ENCODE measurements at places on chromosomes 6 and 20.

GRCh38 chr6:165231177-165231576 lies 78.2 kb downstream of the C6orf118 start:
- DNase-seq, result no peak

- DNase-seq, result no peak
Observed at GRCh38 chr6:111461860-111462259, 21.2 kb downstream of the REV3L start.

GRCh38 chr6:114785235-114786127 lies 442.7 kb upstream of the HS3ST5 start:
- DNase-seq, result no peak

GRCh38 chr6:16419636-16420336 lies 181.4 kb downstream of the GMPR start:
- no peak for DNase-seq

DNA sequence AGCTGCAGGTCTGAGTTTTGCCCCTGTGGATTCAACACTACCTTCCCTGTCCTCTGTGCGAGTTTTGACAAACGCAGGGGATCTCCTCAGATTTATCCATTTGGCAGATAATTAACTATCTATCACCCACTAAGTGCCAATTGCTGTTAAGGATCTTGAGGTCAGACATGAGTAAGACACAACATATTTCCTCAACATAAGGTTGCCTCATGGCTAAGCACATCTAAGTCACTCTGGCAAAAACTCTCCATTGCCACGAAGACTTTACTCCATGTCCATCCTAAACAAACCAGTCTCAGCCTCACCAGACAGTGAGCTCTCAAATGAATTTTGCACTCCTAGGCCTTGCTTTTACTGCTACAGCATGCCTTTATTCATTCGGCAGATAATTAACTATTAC lies 408.4 kb downstream of the MAFB start:
- no peak for DNase-seq

- DNase-seq, result no peak
Observed at GRCh38 chr20:55880361-55880760, 125.0 kb downstream of the CBLN4 start.

DNA sequence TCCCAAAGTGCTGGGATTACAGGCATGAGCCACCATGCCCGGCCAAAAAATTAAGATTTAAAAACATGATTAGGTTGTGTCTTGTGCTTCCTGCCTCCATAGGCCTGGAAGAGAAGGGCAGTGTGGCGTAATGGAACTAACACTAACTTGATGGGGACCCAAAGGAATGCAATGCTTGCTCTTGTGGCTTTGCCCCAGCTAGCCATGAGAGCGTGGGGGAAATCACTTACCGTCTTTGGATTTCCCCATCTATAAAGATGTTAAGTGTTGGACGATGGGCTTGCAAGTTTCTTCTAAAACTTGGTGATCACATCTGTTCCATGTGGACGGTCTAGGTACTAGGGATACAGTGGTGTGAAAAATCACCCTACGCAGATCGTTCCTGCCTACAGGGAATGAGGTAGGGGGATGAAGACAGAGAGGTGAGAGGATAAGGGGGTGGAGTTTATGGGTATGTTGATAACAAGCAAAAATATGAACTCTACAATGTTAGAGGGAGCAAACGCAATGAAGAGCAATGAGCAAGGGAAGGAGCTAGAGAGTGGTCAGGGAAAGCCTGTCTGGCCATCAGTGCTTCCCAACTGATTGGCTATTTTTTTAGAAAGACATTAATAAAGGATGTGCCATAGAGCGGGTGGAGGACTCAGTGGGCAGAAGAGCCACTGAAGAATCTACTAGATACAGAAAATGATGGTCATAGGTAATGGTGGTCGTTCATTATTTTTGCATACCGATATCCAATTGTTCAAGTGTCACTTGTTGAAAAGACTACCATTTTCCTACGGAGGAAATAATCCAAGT lies 165.2 kb downstream of the BCAS1 start:
- DNase-seq, result no peak

GRCh38 chr6:151499551-151499950 lies 5.7 kb downstream of the CCDC170 start:
- DNase-seq, result no peak

DNA sequence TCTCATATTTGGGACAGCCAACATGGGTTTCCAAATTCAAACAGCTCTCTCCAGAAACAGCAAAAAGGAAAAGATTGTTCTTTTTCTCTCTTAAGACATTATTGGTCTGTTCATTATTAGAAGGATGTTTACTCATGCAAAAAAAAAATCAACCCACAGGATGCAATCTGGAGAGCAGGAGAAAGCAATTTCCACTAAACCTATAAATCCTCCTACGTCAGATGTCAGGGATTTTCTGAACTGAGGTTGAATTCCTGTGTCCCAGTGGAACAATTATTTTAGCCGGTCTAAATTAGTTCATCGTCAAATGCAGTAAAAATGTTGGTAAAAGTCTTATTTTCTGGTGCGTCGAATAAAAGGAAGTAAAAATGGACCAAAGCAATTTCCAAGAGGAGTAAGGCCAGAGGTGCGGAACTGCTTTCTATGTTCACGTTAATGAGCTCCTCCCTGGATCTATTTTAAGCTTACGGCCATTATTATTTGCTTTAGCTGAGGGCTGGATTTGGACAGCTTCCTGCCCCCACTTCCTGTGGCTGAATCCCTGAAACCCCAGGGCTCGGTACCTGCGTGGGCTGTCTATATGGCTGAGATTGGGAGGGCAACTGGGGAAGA lies at the start of gene GABRR1:
Gene GABRR1, minus strand, starts transcription at position 60 of the 612 bp plus-strand sequence. Its CDS starts 36 bp downstream, at position 24.
- DNase-seq, result no peak

GRCh38 chr6:10256113-10256690 lies 158.7 kb downstream of the TFAP2A start:
- no peak for DNase-seq

DNA sequence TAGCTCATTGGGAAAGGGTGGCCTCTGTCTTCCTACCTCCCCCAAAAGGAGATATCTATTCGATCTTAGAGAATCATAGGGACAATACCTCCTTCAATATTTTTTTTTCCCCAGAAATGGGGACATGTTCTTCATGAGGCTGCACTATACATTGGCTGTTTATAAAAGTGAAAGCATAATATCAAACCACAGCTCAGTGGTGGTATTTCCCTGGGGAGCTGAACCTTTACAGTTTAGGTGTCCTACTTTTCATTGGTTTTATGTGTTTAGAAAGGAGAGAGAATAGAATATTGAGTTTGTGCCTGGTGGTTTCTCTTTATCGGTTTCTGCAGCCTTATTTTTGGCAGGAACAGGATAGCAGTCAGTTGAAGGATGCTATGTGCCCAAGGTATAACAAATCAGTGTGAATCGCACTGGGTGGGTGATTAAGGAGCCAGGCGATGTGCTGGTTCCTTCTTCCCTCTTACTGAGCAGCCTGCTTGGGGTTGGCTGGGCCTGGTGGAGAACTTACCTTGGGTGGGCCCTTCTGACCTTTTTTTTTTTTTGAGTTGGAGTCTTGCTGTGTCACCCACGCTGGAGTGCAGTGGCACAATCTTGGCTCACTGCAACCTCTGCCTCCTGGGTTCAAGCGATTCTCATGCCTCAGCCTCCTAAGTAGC lies 25.2 kb downstream of the UST start:
- DNase-seq, result no peak

GRCh38 chr20:36506253-36506652 lies 35.1 kb upstream of the MYL9 start:
- DNase-seq, result no peak

DNA sequence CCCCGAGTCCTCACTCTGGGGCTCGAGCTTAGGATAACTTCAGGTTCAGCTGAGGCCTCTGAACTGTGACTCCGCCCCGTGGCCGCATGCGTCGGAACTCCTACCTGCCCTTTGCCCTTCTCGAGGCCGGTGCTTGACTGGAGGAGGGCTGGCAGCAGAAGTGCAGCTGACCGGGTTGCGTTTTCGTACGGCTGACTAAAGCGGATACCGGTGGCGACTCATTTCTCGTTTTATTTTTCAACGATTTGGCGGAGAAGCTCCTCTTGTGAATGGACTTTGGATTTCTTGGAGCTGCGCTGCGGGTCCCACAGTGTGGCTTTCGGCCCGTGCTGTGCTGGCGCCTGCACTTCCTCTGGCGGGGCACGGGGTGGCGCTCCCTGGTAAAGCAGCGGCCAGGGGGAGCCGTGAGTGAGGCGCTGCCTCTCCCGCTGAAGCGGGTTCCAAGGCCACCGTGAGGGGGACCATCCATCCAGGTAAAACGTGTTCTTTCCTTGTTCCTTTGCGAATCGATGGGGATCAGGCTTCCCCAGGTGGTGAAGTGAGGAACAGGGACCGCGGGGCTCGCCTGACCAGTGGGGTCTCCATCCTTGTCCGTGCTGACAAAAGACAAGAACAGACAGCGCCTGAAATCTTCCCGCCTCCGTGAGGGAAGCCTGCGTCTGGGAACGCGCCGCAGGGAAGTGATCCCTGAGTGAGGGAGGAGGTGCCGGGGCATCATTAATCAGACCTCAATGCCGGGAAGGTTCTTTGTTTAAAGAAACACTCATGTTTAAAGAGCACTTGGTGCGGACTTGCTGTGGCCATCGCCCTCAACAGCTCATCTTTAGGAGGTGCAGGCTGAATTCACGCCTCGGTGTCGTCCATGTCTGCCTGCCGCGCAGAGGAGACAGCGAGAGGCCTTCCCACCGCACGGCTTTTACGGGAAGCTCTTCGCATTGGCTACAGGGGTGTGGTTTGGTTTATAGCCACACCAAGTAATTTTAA lies 38.8 kb downstream of the ERMARD start:
- DNase-seq, result peak; percentile 81

- DNase-seq, result no peak
Observed at GRCh38 chr6:101110814-101111213, 229.7 kb upstream of the ASCC3 start.

DNA sequence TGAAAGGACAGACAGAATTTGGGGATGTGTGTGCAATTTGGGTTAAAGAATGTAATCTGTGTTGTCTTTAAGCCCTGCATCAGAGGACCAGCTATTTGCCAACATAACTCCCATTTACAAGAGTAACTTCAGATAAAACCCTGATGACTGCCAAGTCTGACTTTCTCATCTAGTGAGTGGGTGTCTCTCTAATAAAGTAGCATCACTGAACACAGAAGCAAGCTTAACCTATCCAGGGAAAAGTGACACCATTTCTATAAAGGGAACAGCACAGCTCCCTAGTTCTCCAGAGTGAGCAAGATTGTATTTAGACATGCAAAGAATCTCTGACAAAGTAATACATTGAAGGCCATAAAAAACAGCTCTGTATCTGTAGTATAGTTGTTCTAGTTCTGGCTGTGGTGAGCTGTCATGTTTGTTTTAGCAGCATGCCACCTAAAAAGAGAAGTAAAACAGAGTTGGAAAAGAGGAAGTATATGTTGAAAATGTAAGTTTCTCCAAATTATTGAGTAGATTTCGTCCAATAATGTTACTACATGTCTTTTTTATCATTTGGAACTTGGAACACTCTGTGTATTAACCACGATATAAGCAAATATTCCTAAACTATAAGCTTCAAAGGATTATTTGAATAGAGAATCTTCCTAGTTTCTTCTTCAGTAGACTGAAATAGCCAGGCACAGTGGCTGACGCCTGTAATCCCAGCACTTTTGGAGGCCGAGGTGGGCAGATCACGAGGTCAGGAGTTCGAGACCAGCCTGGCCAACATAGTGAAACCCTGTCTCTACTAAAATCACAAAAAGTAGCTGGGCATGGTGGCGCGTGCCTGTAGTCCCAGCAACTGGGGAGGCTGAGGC lies 8.8 kb upstream of the PIM1 start:
- DNase-seq, result no peak

- no peak for DNase-seq
Observed at GRCh38 chr20:41040855-41041254, 12.2 kb downstream of the TOP1 start.

- DNase-seq, result no peak
Observed at GRCh38 chr20:59441306-59441705, 140.9 kb downstream of the EDN3 start.

DNA sequence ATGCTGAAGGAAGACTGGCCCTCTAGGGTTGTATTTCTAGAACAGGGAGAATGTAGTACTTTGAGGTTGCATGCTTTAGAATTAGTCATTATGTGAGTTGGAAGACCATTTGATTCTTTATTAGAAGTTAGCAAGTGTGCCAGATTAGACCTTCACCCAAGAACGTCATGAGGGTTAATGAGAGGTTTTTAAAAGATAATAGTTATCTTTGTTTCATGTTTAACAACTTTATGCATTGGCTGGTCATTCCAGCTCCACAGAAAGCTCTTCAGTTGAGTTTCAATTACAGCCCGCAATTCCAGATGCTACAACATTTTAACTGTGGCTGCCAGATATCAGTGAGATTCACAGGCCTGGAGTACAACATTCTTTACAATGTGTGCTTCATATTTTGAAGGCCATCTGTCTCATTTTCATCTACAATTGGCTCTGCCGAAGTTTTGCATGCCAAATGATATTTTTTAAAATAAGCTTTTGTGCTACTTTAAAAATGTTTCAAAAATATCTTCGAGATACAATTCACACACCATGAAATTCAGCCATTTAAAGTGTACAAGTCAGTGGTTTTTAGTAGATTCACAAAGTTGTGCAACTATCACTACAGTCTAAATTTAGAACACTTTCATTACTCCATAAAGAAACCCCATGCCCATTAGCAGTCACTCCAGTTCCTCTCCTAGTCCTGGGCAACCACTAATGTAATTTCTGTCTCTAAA lies 61.1 kb upstream of the FBXO30 start:
- DNase-seq, result no peak

GRCh38 chr6:4322134-4322845 lies 186.9 kb upstream of the ECI2 start:
- no peak for DNase-seq

DNA sequence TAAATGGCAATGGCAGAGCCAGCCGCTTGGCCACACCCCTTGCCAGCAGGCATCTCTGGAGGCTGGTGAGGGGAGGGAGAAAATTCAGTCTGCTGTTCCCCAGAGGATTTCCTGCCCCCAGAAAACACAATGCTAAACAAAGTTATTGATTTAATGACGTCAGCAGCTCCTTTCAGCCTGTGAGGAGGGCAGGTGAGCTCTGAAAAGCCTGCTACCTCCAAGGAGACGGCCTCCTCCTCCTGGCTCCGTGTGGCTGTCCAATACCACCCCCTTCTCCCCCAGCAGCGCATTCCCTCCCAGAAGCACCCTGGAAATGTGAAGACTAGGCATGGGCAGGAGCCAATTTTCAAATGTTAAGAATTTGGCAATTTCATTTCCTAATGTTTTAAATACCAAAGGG lies 393.1 kb downstream of the ZFAND3 start:
- no peak for DNase-seq

GRCh38 chr6:34343806-34344205 lies 48.7 kb downstream of the NUDT3 start:
- no peak for DNase-seq

GRCh38 chr6:147595961-147596360 lies 87.5 kb downstream of the SAMD5 start:
- no peak for DNase-seq

Data from activated naive CD8-positive, alpha-beta T cell treated with anti-CD3 and anti-CD28 coated beads for 36 hours (primary cell).